AG09309 (cell line): ENCODE measurements at places on chromosomes 5 and 9.
A peak's percentile ranks its signal among the peaks of the same experiment; 100 is the strongest.

- no peak for DNase-seq
These were observed 11.6 kb downstream of the ORM2 start for GRCh38 chr9:114341152-114341830.

- no peak for DNase-seq
These were observed 299.7 kb downstream of the CWC27 start for GRCh38 chr5:65068410-65068809.

GRCh38 chr9:110886832-110887231 is 151.4 kb downstream of the LPAR1 start:
- no peak for DNase-seq

DNA sequence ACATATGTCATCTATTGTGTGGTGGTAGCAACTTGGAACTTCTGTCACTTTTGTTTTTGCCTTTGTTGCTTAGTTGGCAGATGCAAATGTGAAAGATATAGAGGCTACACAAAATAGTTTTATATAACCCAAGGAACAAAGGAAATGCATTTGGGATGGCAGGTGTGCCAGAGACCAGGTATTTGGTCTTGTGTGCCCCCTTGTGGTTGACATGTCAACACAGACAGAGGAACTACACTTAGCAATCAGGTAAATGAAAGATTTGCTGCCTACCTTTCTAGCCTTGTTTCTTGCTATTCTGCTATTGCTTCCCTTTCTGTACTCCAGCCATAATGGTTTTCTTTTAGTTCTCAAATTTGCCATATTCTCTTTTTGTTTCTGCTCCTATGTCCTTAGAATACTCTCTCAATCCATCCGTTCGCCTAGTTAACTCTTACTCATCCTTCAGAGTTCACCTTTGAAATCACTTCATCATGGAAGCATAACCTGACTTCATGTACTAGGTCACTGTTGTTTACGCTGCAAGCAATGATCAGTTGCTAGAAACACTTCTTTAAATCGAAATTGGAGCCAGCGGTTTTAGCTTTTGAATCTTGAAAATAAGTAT is 119.5 kb downstream of the TRPM3 start:
- peak; percentile 8 for DNase-seq

GRCh38 chr5:84088996-84089395 is 295.7 kb downstream of the EDIL3 start:
- DNase-seq = peak; percentile 7

DNA sequence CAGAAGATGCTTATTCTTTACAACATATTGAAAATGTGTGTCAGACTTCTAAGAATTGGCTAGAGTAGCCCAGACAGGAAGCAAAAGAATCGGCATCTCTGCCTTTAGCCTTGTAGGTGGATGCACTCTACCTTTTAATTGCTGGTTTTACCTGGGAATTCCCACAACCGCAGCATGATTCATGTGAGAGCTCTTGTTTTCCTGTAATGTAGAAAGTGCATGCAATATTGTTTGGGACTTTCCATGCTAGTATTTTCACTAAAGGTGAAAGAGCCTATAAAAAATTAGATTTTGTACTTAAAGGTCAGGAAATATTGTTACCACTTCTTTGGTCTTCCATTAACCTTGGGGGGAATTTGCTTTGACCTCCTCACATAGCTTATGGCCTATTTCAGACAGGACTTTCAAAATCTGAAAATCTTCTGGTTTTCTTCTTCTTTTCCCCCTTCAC is 89.8 kb downstream of the NTRK2 start:
- DNase-seq = no peak

GRCh38 chr5:138336952-138337684 is 948 bp upstream of the FAM53C start:
- DNase-seq = no peak

GRCh38 chr5:109939116-109939682 is 249.5 kb downstream of the MAN2A1 start:
- DNase-seq = peak; percentile 20

DNA sequence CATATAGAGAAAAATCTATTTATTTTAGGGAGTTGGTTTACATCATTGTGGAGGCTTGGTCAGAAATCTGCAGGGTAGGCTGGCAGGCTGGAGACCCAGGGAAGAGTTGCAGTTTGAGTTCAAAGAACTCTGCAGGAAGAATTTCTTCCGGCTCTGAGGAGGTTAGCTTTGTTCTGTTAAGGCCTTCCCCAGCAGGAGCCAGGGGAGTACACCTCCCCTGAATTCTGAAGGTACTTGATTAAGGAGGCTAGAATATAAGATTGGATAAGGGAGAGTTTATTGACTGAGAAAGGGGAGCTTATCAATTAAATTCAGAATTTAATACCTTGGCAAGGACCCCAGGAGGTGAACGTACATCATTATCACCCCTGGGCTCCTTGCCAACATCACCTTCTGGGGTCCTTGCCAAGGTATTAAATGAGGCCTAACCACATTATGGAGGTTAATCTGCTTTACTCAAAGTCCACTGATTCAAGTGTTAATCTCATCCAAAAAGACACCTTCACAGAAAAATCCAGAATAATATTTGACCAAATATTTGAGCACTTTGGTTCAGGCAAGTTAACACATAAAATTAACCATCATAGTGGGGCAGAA is 351.7 kb downstream of the CWC27 start:
- DNase-seq = no peak

- DNase-seq = no peak
These were observed 571.2 kb downstream of the EFNA5 start for GRCh38 chr5:107099506-107099905.

DNA sequence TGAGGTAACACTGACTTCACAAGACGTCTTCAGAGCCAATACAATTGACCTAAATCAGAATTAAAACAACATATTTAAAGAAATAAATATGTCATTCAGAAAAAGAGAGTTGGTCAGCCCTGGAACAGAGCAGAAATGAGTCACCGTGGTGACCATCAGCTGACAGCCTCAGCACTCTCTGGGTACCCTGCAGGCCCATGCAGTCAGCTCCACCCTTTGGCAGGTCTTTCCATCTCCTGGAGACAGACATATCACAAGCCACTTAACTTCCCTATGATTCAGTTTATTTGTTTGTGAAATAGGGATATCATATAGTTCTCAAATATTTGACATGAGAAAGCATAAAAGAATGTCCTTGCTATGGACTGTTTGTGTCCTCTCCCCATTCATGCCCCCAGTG is 151.6 kb upstream of the MEF2C start:
- no peak for DNase-seq

DNA sequence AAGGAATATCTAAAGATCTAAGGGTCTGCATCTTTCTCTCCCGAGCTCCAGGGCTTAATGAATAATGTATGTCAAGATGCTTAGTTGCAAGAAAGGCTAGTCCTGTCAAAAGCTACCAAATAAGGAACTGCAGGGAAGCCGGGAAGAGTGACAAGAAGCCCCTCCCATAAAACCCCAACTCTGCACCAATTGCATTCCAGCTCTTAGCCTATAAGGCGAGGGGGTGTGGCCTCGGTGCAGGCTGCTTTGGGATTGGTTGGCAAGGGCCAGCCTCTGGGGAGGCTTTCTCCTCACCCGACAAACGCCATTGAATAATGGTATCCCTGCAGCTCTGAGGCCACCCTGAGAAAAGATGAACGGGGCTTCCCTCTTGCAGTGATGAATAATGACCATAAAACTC is 416.9 kb downstream of the RAB3C start:
- DNase-seq = no peak
